ENCODE measurements at places on chromosomes 6 and 20. TPM values are rescaled to one million over a fixed set of nuclear protein-coding genes. Genes with fewer than 3 reads are reported as not detected.

DNA sequence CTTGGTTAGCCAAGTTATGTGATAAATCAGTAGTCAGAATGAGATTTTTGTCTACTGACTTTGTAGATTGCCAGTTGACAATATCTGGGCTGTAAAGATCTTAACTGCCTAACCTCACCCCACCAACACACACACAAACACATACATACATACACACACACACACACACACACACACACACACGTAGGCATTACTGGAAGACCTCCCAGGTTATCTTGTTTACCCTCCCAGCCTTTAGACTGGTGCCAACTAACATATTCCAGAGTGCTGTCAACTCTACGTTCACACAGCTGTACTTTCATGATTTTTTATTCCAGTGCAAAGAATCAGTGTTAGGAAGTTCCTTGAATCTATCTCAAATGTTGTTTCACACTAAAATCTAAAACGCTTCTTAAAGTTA lies 38.9 kb downstream of the BMP5 start:
- H3K4me3 ChIP-seq = no peak overlapping the region
- DNase-seq = no peak

GRCh38 chr6:166855416-166855815 lies 100.9 kb downstream of the RNASET2 start:
- no peaks in the 10 kb centered on the region for H3K36me3 ChIP-seq
- H3K4me1 ChIP-seq = no peaks in the 10 kb centered on the region
- H3K4me3 ChIP-seq = no peak overlapping the region
- DNase-seq = no peak
- H3K27me3 ChIP-seq = no peaks in the 10 kb centered on the region

- H3K27me3 ChIP-seq = no peaks in the 10 kb centered on the region
- no peaks in the 10 kb centered on the region for H3K36me3 ChIP-seq
- no peak overlapping the region for H3K27ac ChIP-seq
- DNase-seq = peak; percentile 70
- peaks cover 16% of the 10 kb centered on the region for H3K4me1 ChIP-seq
Measured at GRCh38 chr6:225121-225721, 67.1 kb upstream of the DUSP22 start.

DNA sequence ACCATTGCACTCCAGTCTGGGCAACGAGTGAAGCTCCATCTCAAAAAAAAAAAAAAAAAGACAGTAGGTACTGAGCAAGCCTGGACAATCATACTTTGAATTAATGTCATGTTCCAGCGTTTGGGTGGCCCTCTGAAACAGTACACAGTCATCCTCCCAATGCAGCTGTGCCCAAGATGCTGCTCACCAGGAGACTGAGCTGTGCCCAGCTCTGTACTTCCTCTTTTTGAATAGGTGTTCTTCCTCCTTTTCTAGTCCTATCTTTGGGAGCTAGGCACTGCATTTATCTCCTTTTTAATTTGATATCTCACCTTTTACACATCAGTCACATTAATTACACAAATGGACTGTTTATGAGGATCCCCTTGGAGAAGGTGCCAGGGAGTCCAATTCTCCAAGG lies 101.5 kb downstream of the RPP40 start:
- no peak overlapping the region for H3K4me3 ChIP-seq
- peaks cover 3% of the 10 kb centered on the region for H3K36me3 ChIP-seq
- peaks cover 12% of the 10 kb centered on the region for H3K4me1 ChIP-seq
- no peak for DNase-seq
- no peaks in the 10 kb centered on the region for H3K27me3 ChIP-seq
- H3K27ac ChIP-seq = no peak overlapping the region

DNA sequence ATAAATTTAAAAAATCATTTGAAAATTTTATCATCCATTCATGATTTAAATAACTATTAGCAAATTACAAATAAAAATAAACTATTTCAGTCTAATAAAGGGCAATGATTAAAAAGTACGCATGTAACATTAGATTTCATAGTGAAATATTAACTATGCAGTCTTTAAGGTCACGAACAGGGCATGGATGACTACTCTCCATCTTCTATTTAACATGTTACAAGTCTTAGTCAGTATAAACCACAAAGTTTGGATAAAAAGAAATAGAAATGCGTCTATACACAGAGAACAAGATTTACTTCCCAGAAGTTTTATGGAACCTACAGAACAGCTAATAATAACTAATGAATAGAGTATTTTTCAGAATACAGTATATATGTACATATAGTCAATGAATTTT lies 1016.0 kb downstream of the EYS start:
- H3K36me3 ChIP-seq = no peaks in the 10 kb centered on the region
- H3K27me3 ChIP-seq = no peaks in the 10 kb centered on the region
- DNase-seq = no peak
- H3K27ac ChIP-seq = no peak overlapping the region

DNA sequence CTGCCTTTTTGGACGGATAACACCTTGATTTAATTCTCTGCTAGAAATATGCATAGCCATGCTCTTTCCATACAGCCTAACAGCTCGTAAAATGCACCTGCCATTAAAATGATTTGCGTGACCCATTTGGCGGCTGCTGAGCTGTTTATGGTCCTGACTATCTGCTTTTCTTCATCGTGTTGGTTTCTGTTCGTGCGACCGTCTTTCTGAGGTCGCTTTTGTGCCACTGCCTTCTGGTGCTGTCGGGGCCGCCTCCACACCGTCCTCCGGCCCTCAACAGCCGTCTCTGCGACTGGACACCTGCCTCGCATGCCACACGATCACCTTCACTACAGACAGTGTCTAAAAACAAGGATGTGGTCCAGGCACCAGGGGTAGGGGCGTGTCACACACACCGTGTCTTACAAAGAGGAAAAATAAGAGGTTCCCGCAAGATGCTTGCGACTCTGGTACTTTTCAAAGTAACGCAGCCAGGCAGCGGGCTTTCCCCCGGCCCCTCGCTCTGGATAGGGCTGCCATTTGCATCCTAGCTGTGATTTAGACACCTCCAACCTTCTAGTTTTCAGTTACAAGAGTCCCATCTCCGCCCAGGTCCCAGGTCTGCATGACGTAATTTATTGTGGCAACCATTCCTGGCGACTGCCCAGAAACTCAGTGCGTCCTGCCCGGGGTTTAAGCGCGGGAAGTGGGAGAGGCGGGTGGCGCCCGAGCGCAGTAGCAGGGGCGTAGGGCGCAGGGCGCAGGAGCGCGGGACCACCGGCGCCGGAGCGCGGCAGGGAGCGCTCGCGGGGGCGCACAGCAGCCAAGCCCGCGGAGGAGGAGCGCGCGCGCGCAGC lies at the start of gene STMND1:
STMND1 (plus strand) TSS at position 629 of the 836 bp plus-strand sequence. CDS start 208 bp downstream, outside the sequence.
- no peak for DNase-seq
- no peak within 1 kb of the TSS for H3K27ac ChIP-seq
- no peaks in the 10 kb centered on the region for H3K4me1 ChIP-seq
- no peaks in the 10 kb centered on the region for H3K36me3 ChIP-seq
- no peak within 1 kb of the TSS for H3K4me3 ChIP-seq

- no peaks in the 10 kb centered on the region for H3K36me3 ChIP-seq
- no peaks in the 10 kb centered on the region for H3K4me1 ChIP-seq
- H3K27me3 ChIP-seq = no peaks in the 10 kb centered on the region
- H3K27ac ChIP-seq = no peak overlapping the region
- DNase-seq = no peak
Measured at GRCh38 chr6:74902846-74903245, 303.0 kb downstream of the COL12A1 start.

GRCh38 chr6:3876866-3877265 lies 27.7 kb downstream of the FAM50B start:
- no peak overlapping the region for H3K27ac ChIP-seq
- no peaks in the 10 kb centered on the region for H3K4me1 ChIP-seq
- H3K27me3 ChIP-seq = no peaks in the 10 kb centered on the region
- no peak for DNase-seq

- no peak overlapping the region for H3K27ac ChIP-seq
- no peak for DNase-seq
- no peak overlapping the region for H3K4me3 ChIP-seq
- H3K36me3 ChIP-seq = peaks cover 45% of the 10 kb centered on the region
- no peaks in the 10 kb centered on the region for H3K27me3 ChIP-seq
Measured at GRCh38 chr20:46060301-46060881, 29.4 kb downstream of the NCOA5 start.

DNA sequence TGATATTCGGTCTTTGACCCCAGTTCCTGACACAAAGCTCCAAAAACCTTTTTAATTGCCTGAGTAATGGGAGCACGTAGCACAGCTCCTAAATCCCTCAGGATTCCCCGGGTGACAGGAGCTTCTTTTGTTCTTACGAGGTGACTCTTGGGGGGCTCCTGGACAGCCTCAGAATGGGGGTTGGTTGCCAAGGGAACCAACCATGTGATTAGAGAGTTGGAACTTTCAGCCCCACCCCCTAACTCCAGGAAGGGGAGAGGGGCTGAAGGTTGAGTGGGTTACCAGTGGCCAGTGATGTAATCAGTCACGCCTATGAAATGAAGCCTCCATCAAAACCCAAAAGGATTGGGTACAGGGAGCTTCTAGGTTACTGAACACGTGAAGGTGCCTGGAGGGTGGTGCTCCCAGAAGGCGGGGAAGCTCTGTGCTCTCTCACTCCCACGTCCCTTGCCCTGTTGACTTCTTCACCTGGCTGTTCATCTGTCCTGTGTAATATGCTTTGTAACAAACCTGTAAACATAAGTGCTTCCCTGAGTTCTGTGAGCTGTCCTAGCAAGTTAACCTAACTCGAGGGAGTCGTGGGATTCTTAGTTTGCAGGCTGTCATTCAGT lies 89.5 kb downstream of the CHMP4B start:
- H3K4me3 ChIP-seq = no peak overlapping the region
- H3K27me3 ChIP-seq = no peaks in the 10 kb centered on the region
- no peaks in the 10 kb centered on the region for H3K4me1 ChIP-seq
- H3K36me3 ChIP-seq = no peaks in the 10 kb centered on the region

DNA sequence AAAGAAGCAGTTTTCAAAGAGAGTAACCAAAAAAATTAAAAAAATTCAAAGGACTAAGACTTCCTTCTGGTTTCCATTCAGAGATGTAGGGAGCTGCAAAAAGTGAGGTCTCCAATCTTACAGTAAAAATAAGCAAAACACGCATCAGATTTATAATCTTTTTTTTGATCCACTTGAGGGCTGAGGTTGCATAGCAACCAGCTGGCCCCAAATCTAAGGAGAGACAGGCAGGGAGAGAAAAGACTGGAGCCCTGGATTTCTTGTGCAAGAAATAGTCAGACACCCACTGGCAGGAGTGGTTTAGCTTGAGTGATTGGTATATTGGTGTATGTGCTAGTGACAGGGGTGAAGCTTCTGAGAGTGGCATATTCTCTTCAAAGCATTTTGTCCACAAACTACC lies 135.9 kb upstream of the FUT9 start:
- no peaks in the 10 kb centered on the region for H3K36me3 ChIP-seq
- H3K27ac ChIP-seq = no peak overlapping the region
- no peaks in the 10 kb centered on the region for H3K27me3 ChIP-seq
- H3K4me3 ChIP-seq = no peak overlapping the region
- no peak for DNase-seq
- H3K4me1 ChIP-seq = no peaks in the 10 kb centered on the region

GRCh38 chr20:24469894-24470745 lies 691 bp downstream of the SYNDIG1 start:
- no peak overlapping the region for H3K4me3 ChIP-seq
- H3K27me3 ChIP-seq = peaks cover 6% of the 10 kb centered on the region
- no peak for DNase-seq
- H3K36me3 ChIP-seq = no peaks in the 10 kb centered on the region
- no peaks in the 10 kb centered on the region for H3K4me1 ChIP-seq

GRCh38 chr6:1716868-1717267 lies 107.2 kb downstream of the FOXC1 start:
- H3K4me3 ChIP-seq = no peak overlapping the region
- no peak for DNase-seq
- no peaks in the 10 kb centered on the region for H3K36me3 ChIP-seq
- H3K4me1 ChIP-seq = no peaks in the 10 kb centered on the region

DNA sequence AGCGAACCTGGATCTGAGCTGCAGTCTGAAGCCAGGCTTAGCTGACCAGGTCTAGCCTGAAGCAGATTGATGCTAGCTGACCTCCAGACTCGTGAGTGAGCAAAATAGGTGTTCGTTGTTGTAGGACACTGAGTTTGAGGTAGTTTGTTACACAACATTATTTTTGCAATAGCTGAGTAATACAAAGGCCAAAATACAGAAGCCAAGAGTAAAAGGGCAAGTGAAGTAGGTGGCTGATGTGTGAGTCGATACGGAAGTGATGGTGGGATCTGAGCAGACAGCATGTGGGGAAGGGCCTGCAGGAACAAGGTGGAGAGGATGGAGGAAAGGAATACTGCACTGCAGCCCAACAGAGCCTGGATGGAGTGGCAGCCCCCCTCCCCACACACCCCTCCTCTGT lies 8.5 kb upstream of the SPATS1 start:
- no peak overlapping the region for H3K4me3 ChIP-seq
- no peak for DNase-seq
- H3K4me1 ChIP-seq = no peaks in the 10 kb centered on the region
- no peaks in the 10 kb centered on the region for H3K36me3 ChIP-seq
- H3K27me3 ChIP-seq = no peaks in the 10 kb centered on the region
- no peak overlapping the region for H3K27ac ChIP-seq

- H3K27ac ChIP-seq = no peak overlapping the region
- no peak overlapping the region for H3K4me3 ChIP-seq
- no peaks in the 10 kb centered on the region for H3K27me3 ChIP-seq
- DNase-seq = no peak
- H3K36me3 ChIP-seq = no peaks in the 10 kb centered on the region
Measured at GRCh38 chr20:48926821-48927220, 5.3 kb downstream of the ARFGEF2 start.

- peaks cover 18% of the 10 kb centered on the region for H3K36me3 ChIP-seq
- H3K27me3 ChIP-seq = no peaks in the 10 kb centered on the region
- no peak overlapping the region for H3K27ac ChIP-seq
- peaks cover 79% of the 10 kb centered on the region for H3K4me1 ChIP-seq
- DNase-seq = no peak
- H3K4me3 ChIP-seq = no peak overlapping the region
Measured at GRCh38 chr6:24899997-24900325, 35.8 kb downstream of the RIPOR2 start.

GRCh38 chr20:4283016-4283415 lies 267.7 kb upstream of the RNF24 start:
- H3K27ac ChIP-seq = no peak overlapping the region
- no peak for DNase-seq
- H3K36me3 ChIP-seq = no peaks in the 10 kb centered on the region
- no peak overlapping the region for H3K4me3 ChIP-seq

- H3K27ac ChIP-seq = no peak overlapping the region
- H3K4me1 ChIP-seq = no peaks in the 10 kb centered on the region
- H3K27me3 ChIP-seq = no peaks in the 10 kb centered on the region
- no peak for DNase-seq
- no peak overlapping the region for H3K4me3 ChIP-seq
Measured at GRCh38 chr6:150887978-150888563, 22.6 kb downstream of the MTHFD1L start.

The TLDC2 gene
- total RNA-seq = not detected

The ARMC2 gene
- 6.7 TPM for total RNA-seq

The RAET1E gene
- total RNA-seq = not detected

The LY6G6C gene
- total RNA-seq = not detected

The IDH3B gene
- 138 TPM for total RNA-seq

Data from CD8-positive, alpha-beta memory T cell (primary cell).